ENCODE measurements at places on chromosomes 1 and 21.

- DNase-seq = no peak
These were observed 115.7 kb upstream of the IPO9 start for GRCh38 chr1:201713086-201713810.

GRCh38 chr21:37082856-37083528, 9.9 kb downstream of the TTC3 start:
- no peak for DNase-seq

DNA sequence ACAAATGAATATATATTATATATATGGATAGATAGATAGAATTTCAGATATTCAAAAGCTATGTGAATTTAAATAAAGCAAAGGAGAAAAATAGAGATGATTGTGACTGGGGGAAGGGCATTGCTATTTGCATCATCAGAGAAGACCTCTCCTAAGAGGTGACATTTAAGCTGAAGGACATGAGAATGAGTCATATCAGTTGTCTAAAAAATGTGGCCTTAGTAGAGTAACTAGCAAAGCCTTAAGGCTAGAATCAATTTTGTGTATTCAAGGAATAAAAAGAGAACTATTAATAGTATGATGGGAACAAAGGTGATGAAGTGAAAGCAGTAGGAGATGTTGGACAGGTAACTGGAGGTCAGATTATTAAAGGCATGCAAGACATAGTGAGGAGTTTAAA, 34.8 kb upstream of the SLC35F3 start:
- no peak for DNase-seq

GRCh38 chr1:176102768-176103350, 104.2 kb downstream of the COP1 start:
- DNase-seq = no peak

DNA sequence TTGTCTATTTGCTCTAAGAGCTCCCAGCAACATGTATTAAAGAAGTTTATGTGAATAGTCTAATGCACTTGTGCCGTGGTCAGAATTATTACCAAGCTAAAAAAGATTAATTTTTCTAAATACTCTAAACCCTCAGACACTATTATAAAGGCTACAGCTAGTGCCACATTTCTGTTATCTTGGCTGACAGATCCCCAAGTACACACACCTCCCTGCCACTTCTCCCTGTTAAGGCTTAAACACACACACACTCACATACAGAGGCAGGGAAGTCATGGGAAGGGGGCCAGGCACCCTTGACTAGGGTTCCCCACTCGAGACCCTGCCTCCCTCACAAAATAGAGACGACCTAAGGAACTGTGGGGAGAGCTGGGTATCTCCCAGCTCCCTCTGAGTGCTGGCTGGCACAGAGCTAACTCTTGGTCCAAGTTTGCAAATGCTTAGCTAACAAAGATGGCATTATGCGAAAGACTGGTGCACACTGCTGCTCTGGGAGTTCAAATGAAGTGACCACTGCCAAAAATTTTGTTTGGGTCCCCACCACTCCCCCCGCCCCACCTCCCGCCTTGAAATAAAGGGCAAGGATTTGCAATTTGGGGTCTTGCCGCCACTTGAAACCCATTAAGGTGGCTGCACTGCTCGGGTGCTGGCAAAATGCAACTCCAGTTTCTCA, 9.8 kb downstream of the SSBP3 start:
- DNase-seq = no peak

DNA sequence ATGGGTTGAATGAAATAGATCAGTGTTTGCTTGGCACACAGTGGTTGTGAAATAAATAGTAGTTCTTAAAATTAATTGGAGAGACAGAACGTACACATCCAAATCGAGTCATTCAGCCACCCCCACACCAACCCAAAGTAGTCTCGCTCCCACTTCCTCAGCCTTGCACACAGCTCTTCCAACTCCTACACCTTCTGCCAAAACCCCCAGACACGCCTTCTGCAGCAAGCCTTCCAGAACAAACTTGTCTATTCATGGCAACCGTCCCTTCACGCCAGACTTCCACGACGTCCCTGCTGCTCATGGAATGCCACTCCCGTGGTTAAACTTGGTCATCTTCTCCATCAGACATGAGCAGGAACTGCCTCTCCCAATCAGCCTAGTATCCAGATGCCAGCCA, 37.5 kb upstream of the RD3 start:
- DNase-seq = no peak

- DNase-seq = no peak
These were observed 29.3 kb upstream of the DISP1 start for GRCh38 chr1:222785529-222785928.

- DNase-seq = peak; percentile 54
These were observed 57.8 kb downstream of the EDARADD start for GRCh38 chr1:236451796-236452373.

- no peak for DNase-seq
These were observed 7.0 kb upstream of the HEYL start for GRCh38 chr1:39646232-39647081.

- DNase-seq = no peak
These were observed 276.9 kb downstream of the VAV3 start for GRCh38 chr1:107687849-107688753.

GRCh38 chr1:226737819-226738420, 1.2 kb downstream of the ITPKB start:
- peak; percentile 54 for DNase-seq

- no peak for DNase-seq
These were observed 6.7 kb downstream of the SLC1A7 start for GRCh38 chr1:53135735-53136114.

DNA sequence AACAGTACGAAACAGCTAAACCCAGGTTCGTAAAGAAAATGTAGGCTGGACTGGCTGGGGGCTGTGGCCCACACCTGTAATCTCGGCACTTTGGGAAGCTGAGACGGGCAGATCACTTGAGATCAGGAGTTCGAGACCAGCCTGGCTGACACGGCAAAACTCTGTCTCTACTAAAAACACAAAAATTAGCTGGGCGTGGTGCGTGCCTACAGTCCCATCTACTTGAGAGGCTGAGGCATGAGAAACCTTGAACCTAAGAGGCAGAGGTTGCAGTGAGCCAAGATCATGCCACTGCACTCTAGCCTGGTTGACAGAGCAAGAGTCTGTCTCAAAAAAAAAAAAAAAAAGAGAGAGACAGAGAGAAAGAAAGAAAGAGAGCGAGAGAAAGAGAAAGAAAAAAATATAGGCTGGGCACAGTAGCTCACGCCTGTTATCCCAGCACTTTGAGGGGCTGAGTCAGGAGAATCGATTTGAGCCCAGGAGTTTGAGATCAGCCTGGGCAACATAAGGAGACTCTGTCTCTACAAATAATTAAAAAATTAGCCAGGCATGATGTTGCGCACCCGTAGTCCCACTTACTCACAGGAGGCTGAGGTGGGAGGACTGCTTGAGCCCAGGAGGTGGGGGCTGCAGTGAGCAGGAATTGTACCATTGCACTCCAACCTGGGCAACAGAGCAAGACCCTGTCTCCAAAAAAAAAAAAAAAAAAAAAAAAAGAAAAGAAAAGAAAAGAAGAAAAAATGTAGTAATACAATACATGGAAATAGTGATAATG, 35.7 kb downstream of the CAPZB start:
- DNase-seq = no peak

DNA sequence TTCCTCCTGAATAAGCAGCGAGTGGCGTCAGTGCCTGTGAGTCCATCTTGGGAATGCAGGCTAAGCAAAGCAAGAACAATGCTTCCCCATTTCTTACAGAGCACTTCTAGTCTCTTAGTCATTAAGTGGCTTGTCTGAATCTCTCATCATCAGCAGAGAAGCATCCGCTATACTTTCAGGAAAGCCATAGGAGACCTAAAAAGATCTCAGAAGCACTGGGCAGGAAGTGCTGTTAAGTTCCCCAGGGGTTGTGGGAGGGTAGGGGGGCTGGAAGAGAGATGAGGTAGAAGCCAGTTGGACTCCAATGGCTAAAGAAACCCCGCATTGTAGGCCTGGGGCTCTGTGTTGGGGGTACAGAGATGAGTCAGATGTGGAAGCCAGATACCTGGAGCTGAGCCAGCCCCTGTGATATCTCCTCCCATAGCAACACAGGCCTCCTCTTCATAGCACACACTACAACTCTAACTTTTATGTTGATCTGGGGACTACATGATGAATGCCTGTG, 44.9 kb downstream of the SYT6 start:
- DNase-seq = peak; percentile 77

GRCh38 chr1:31595836-31596736, 19.8 kb downstream of the TINAGL1 start:
- DNase-seq = peak; percentile 13

DNA sequence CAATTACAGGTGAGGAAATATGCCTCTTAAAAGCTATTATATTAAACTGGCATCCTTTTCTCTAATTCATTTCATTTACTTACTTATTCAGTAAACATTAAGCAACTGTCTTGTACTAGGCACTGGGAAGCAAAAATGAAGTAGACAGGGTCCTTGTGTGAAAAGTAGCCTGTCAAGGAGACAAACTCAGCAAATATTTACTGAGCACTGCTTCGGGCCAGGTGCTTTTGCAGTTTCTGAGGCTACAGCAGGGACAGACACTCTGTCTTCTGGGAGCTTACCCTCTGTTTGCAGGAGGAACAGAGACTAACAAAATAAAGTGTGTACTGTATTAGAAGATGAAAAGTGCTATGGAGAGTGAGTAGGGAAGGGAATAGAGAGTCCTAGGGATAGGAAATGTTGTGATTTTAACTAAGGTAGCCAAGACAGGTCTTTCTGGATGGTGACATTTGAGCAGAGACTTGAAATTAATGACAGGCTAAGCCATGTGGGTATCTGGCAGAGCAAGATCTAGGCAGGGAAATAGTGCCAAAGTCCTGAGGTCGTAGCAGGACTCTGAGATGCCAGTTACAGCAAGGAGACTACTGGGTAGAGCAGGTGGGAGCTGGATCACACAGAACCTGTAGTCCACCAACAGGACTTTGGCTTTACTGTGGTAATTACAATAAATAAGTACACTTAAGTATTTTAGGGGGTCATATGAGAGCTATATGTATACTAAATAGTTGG, 133.0 kb downstream of the ITSN1 start:
- no peak for DNase-seq

GRCh38 chr1:156073740-156074139, 8.5 kb downstream of the MEX3A start:
- DNase-seq = no peak

- DNase-seq = no peak
These were observed 159.9 kb downstream of the ZBTB18 start for GRCh38 chr1:244210884-244211558.

DNA sequence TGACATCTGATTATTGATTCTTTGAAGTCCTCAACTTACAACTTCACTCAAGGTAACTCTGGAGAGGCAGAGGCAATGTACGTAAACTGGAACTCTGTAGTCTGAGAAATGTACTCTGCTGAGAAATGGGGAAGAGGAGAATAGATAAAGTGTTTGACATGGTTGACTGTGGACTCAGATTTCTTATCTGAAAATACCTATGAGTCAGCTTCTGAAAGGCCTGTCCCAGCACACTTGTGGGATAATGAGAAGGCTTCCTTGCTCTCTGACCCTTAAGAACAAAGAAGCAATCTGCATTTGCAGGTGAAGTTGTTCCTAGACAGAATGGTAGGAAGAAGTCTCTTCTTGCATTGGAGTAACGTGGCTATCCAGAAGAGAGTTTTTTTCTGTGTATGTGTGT, 1573.5 kb downstream of the BRINP3 start:
- no peak for DNase-seq

DNA sequence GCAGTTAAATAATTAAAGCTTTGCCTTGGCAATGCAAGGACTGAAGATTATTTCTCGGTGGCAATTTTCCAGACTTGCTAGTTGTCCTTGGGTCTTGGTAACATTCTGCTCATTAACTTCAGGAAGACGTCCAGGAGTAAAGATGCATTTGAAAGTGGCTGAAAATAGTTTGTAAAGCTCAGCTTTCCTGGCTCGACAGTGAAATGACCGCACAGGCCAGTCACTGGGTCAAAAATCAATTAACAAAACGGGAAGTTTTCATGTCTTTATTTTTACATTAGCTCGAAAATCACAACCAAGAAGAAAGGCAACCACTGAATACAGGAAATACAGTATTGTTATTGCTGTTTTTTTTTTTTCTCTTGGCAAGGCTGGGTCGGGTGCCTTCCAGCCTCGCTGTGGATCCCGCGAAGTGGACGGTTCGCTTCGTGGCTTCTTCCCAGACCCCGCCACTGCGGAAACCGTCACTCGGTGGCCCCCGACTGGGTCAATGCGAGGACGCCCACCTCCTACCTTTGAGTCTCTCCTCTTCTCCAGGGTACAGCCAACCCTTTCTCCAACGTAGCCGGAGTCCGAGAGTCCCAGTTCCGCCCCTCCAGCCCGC, 479 bp upstream of the SNX7 start:
- DNase-seq = no peak

- DNase-seq = no peak
These were observed 55.3 kb upstream of the DSCAM start for GRCh38 chr21:40902299-40902698.

DNA sequence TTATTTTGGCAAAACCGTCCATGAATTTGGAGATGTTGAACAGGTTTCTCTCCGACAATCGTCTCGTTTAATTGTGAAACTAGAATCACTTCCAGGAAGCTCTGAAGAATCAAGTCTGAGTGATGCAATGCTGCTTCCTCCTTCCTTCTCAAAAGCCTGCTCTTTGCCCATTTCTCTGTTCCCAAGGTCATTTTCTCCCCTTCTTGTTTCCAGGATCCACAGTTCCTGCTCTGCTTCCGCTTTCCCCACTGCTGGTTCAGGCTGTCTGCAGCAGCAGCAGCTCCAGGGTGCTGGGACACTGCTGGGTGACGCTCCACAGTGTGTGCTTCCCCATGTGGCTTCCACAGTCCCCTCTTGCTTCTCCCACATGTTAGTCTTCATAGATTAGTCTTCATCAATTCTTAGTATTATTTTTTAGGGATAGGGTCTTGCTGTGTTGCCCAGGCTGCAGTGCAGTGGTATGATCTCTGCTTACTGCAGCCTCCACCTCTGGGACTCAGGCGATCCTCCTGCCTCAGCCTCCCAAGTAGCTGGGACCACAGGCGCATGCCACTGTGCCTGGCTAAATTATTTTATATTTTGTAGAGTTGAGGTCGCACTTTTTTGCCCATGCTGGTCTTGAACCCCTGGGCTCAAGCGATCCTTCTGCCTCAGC, 156.2 kb downstream of the DYRK1A start:
- no peak for DNase-seq

GRCh38 chr21:42245331-42246193, 26.6 kb downstream of the ABCG1 start:
- DNase-seq = no peak

- no peak for DNase-seq
These were observed 1.0 kb downstream of the TP53BP2 start for GRCh38 chr1:223844787-223845036.

DNA sequence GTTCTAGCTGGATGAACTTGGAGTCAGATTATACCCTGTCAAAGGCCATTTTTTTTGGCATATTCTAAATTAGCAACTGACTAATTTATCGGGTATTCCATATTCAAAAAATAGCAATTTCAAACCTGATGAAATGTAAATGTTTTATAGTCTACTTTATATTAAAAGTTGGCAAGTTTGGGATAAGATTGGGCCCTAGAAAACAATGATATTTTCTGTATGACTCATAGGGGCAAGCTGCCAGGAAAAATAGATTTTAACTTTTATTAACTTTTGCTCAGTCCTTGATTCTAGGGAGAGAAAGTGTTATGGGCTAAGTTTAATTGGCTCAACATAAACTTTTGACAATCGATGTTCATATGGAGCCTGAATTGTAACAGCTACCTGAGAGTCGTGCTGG, 576.9 kb upstream of the B3GALT2 start:
- no peak for DNase-seq

Data from GM13976 (cell line).